ENCODE measurements at places on chromosomes 7 and 10.

- DNase-seq: no peak
These were observed 172.5 kb downstream of the ELFN1 start for GRCh38 chr7:1842321-1843221.

- no peak for DNase-seq
These were observed 62.8 kb upstream of the FAM20C start for GRCh38 chr7:129366-130221.

DNA sequence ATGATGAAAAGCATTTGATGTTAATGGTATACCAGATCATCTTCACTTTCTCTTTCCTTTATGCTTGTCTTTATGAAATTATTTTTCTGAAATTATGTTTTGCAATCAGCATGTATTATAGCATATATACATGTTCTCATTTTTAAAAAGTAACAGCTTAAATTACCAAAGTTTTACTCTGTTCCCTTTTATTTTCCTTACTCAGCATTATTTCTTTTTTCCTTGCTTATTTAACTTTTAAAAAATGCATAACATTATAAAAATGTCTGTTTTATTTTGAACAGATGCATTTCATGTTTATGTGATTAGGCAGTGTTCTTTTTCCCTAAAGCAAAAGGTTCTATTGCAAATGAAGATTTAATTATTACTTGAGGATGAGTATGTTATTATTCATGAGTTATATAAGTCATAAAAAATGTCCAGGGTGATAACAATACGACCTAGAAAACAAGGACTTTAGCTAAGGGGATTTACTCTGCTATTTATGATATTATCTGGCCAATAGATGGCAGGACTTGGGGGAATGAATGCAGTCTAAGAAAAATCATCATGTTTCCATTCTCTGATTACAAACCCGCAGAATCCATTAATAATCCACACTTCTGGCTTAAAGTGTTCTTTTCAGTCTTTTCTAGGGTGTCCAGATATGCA is 38.5 kb downstream of the CABCOCO1 start:
- no peak for DNase-seq

- no peak for DNase-seq
These were observed 9.3 kb upstream of the CRCP start for GRCh38 chr7:66105263-66105748.

- DNase-seq: no peak
These were observed 7.1 kb downstream of the CCM2 start for GRCh38 chr7:45007106-45007505.

GRCh38 chr7:102273749-102274712 is 12.6 kb upstream of the SH2B2 start:
- no peak for DNase-seq

- no peak for DNase-seq
These were observed 10.3 kb downstream of the JAKMIP3 start for GRCh38 chr10:132075909-132076577.

DNA sequence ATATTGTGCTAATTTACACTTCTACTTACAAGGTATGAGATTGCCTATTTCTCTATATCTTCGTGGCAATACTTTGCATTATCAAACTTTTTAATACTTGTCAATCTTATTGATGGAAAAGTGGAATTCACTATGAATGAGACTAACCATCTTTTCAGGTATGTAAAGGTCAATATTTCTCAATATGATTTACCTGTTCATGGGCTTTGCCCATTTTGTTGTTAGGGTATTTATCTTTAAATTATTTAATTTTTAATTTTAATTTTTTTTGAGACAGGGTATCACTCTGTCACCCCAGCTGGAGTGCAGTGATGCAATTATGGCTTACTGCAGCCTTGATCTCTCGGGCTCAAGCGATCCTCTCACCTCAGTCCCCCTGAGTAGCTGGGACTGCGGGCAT is 47.8 kb upstream of the LCOR start:
- no peak for DNase-seq

DNA sequence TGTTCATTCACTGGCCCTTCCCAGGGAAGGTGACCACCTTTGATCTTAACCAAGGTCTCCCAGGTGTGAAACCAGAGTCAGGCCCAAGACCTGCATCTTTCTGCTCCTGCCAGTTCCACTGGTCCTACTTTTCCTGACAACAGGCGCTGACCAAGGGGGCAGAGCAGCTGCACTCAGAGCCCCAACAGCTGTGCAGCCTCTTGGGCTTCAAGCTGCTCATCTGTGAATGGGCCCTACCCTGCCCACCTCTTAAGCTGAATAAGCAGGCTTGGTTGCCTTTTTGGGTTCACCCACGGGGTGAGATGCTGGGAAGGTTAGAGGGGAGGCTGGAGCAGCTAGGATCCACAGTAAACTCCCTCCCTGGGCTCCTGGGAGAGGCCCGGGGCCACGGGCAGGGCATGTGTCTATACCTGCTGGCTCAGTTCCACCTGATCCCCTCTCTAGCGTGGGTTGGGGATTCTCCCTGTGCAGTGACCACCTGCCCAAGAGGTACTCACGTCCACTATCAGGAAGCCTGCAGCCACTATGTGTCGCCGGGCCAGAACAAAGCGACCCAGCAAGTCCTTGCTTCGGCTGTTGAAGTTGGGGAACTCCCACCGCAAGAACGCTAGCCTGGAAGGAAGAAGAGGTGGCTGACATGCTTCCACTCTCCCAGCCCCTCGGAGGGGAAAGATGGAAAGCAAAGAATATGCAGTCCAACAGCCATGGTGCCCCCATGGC is 10.6 kb downstream of the TBRG4 start:
- no peak for DNase-seq

DNA sequence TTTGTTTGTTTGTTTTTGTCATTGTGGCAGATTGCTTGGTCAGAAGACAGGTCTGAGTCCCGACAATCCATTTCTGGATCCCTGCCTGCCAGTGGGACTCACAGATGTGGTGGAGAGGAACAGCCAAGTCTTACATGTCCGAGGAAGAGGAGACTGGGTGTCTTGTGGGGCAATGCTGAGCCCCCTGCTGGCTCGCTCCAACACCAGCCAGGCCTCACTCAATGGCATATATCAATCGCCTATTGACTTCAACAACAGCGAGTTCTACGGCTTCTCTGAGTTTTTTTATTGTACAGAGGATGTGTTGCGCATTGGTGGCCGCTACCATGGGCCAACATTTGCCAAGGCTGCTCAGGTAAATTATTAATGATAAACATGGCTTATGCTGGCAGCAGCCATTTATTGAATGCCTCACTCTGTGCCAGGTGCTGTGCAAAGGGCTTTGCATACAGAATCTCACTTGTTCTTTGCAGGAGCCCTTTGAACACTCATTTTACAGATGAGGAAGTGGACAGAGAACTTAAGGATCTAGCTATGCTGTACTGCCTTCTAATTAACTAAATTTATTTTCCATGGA is 33.3 kb downstream of the COX15 start:
- no peak for DNase-seq
